Activated naive CD8-positive, alpha-beta T cell treated with anti-CD3 and anti-CD28 coated beads, Interleukin-2, amount 10 ng/mL, durations not matched to agents 7 days and 5 days (primary cell): ENCODE measurements at places on chromosomes 3 and 15. TPM values are rescaled to one million over a fixed set of nuclear protein-coding genes. Genes with fewer than 3 reads are reported as not detected.

Gene GPR87
- not detected for total RNA-seq

Gene RCN2
- total RNA-seq = 29.6 TPM

Gene DZIP1L
- total RNA-seq = 0.40 TPM

Gene SLC38A3
- not detected for total RNA-seq
